Activated gamma-delta T cell treated with anti-CD3 and anti-CD28 coated beads, Interleukin-2, amount 50 U/mL, for 16 hours (primary cell): ENCODE measurements at places on chromosomes 2 and 18.

- no peak for DNase-seq
Measured at GRCh38 chr2:126664639-126665038, 8.7 kb downstream of the GYPC start.

DNA sequence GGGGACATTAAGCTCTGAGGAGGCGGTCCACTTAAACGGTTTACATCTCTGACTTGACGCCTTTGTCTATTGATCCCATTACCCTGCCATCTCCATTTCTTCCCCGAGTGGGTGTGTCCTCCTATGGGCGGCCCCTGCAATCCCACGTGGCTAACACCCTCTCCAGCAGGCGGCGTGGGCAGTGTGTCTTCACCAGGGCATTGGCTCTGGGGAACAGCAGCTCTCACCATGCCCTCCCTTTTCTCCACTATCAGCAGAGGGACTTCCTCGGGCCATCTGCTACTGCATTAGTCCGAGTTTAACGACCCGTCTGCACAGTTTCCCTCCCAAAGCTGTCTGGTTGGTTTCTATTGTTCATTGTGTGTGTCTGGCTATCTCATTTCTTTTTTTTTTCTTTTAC lies 511.9 kb upstream of the NRP2 start:
- no peak for DNase-seq

- no peak for DNase-seq
Measured at GRCh38 chr2:217421834-217422233, 562.0 kb upstream of the TNP1 start.

GRCh38 chr2:101003278-101003775 lies 1.2 kb downstream of the RPL31 start:
- no peak for DNase-seq

- no peak for DNase-seq
Measured at GRCh38 chr2:171492664-171493063, 29.6 kb upstream of the CYBRD1 start.

- DNase-seq, result no peak
Measured at GRCh38 chr2:190090148-190090547, 27.6 kb upstream of the MSTN start.

DNA sequence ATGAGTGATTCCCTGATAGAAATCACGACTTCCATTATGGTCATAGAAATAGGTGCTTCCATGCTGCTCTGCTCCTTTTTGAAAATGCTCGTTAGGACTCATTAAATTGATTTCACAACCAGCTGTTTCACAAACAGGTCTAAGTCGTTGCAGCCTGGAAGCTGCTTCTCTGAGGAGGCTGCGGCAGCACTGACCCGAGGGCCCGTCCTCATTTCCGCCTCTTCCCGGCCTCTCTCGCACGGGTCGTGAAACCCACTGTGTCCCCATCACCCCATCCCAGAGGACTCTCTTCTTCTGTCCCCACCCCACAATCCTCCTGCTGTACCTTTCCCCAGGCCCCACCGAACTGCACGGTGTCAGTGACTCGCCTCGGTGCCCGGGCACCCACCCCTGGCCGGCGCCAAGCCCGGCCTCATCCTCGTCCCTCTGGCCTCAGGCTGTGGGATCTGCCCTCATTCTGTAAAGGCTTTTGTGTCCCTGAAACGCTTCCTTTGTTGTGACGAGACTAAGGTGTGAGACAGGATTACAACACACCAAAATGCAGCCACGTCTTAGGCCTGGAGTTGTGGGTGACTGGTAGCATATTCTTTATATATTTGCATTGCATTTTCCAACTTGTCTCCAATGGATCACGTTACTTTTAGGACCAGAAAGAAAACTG lies 112.7 kb upstream of the CTDP1 start:
- DNase-seq, result no peak

DNA sequence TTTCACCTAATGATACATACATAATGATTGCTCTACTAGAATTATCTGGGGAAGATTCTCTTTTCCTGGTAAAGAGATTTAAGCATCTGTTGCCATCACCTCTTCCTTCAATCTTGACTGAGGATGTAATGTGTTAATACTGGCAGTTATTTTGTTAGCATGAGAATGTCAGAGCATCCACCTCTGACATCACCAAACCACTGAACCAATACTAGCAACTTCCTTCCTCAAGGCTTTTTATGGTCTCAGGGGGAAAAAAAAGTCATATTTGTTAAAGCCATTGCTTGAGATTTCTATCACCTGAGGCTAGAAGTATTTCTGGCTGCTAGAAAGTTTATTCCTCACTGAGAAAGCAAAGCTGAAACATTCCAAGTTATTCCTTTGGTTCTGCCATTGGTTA lies 48.5 kb downstream of the DSEL start:
- no peak for DNase-seq

- no peak for DNase-seq
Measured at GRCh38 chr18:61946449-61946848, 53.6 kb upstream of the RNF152 start.

GRCh38 chr18:6370886-6371635 lies 43.6 kb downstream of the L3MBTL4 start:
- DNase-seq, result no peak

- no peak for DNase-seq
Measured at GRCh38 chr2:21916934-21917522, 793.3 kb downstream of the TDRD15 start.

DNA sequence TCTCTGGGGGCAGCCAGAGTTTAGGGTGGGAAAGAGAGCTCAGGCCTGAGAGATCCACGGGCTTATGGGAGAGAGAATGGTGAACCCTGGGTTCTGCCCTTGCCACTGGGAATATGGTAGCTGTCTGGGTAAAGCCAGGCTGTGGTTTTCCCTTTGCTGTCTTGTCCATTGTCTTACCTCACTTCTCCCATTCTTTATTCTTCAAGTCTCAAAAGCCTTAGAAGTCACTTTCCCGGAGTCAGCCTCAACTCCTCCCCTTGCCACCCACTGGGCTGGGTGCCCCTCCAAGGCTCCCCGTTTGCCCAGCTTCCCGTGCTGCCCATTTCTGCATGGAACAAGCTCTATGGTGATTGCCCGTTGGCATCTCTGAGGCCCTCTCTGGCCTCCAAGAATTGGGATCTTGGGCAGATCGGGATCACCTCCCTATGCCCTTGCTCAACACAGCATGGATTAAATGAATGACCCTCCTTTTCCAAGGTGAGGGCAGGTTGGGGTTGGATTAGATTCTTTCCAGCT lies 228.2 kb downstream of the HAUS1 start:
- no peak for DNase-seq
